AML-193 (cell line): ENCODE measurements at places on chromosomes 4 and X.

GRCh38 chr4:12926189-12927066 is 557.7 kb downstream of the RAB28 start:
- DNase-seq: no peak

DNA sequence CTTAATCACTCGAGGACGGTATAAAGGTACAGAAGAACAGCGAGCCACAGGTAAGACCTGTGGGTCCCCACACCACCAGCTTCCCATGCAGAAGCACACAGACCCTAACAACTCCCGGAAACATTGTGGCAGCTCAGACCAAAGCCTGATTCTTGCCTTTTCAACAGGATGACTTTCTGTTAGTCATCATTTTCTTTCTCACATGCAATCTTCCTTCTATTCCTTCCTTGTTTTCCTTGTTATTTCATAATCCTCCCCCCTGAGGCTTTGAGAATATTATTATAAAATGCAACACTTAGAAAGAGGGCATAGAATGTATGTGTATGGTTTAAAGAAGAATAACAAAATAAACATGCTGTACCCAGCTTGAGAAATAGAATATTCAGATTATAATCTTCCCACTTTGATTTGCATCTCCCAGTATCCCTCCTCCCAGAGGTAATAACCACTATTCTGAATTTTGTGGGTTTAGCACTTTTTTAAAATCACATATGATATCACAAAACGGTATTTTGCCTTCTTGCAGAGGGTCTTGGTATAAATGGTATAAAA is 100.9 kb downstream of the FHDC1 start:
- no peak for DNase-seq

GRCh38 chr4:146096371-146096770 is 79.1 kb upstream of the LSM6 start:
- DNase-seq: no peak

DNA sequence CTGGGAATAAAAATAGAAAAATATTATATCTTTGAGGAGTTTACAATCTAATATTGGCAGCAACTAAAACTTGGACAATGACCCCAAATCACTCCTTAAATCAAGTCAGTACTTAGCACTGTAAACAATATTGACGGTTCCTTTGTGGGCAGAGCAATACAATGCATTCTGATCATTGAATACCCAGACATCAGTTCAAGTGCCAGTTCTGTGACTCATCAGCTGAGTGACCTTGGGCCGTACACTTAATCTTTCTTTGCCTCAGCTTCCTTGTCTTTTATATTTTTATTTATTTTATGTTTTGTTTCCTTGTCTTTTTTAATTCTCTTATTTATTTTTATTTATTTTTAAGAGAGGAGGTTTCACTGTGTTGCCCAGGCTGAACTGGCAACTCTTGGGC is 112.2 kb upstream of the ANXA3 start:
- DNase-seq: no peak

DNA sequence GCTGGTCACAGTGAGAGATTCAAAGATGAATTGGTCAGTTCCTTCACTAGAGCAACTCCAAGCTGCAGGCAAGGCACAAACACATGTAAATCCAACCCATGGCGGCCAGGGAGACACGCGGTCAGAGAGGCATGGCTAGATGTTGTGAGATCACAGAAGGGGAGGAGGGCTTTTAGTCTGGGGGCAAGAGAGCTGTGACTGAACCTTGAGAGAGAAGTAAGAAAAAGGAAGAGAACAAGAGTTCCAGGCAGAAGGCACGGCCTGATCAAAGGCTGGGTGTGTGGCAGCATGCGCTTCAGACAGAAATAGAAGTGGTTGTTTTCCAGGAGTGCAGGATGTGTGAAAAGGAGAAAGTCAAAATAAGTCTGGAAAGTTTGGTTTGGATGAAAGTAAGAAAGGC is 15.9 kb downstream of the CCDC149 start:
- DNase-seq: no peak

- DNase-seq: peak; percentile 76
Measured at GRCh38 chr4:36267486-36268268, 13.7 kb upstream of the DTHD1 start.

- DNase-seq: no peak
Measured at GRCh38 chrX:138858438-138858837, 146.9 kb upstream of the FGF13 start.

- no peak for DNase-seq
Measured at GRCh38 chr4:101954975-101955678, 164.6 kb downstream of the BANK1 start.

DNA sequence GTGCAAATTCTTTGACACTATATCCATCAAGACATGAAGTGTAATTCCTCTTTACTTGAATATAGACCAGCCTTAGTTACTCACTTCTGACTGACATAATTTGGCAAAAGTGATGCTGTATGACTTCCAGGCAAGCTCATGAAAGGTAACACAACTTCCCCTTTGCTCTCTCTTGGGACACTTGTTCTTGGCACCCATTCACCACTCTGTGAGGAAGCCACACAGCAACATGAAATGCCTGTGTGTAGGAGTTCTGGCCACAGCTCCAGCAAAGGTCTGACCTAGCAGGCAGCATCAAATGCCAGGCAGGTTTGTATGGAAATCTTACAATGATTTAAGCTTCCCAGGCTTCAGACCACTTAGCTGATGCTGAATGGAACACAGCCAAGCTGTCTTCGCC is 280.3 kb downstream of the PDHA2 start:
- no peak for DNase-seq
